ENCODE measurements at places on chromosomes 12 and 14.

DNA sequence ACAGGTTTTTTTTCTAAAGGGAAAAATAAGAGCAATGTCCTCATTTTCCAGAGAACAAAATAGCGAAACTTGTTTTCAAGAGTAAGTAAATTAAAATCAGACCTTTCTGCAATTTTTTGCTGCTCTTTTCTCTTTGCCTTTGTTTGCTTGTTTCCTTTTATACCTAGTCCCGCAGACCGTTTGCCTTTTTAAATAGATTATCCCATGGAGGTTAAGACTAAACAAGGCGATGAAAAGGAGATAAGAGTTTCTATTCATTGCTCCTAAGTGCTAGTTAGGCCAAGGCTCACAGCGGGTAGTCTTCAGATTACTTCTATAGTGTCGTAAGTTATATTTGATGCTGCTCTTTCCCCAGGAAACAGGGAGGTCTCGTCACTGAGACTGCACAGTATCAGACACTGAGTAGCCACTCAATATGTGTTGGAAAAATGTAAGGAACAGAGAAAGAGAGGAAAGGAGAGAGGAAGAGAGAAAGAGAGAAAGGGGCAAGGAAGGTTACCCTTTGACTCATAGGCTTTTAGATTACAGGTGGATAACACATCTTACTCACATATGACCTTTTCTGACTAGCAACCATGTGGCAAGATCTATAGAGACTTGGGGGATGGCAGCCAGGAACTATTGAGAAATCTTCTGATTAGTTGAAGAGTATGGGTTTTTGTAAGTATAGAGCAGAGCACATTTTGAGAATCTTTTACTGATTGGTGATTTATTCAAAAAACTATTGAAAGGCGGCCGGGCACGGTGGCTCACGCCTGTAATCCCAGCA lies 107.5 kb upstream of the PARP11 start:
- DNase-seq, result no peak

- peak; percentile 86 for DNase-seq
Measured at GRCh38 chr12:1171657-1172408, 180.8 kb downstream of the ERC1 start.

DNA sequence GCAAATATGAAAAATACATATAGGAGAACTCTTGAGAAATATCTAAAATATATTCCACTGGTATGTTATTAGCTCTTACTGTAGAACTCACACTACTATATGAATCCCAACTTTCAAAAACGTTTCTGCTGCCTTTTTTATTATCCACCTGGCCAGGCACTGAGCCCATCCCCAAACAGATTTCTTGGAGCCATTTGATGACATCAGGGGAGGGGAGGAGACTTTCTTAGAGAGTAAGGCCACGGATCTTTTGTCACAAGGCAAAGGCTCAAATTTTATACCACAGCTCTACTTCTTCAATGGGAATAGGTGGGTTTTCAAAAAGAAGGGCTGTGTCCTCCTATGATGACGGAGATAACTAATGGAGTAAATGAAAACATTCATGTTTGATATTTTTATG lies 83.0 kb downstream of the SLC25A21 start:
- no peak for DNase-seq

DNA sequence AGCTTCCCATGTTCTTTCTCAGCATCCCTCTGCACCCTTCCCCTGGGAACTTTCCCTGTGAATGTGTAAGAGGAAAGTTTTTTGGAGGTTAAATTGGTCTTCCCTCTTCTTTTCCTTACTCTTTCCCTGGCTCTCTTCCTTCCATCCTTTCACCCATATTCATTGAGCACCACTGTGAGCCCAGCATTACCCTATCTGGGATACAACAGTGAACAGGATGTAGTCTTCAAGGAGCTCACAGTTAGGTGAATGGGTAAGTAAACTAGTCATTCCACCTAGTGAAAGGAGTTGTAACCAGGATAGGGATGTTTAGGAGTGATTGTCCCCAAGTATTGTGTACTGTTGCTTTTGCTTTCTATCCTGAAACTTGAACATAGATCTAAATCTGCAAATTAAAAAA lies 123.8 kb downstream of the MYRFL start:
- no peak for DNase-seq

- DNase-seq, result no peak
Measured at GRCh38 chr14:96246539-96246847, 9.5 kb upstream of the BDKRB1 start.

- no peak for DNase-seq
Measured at GRCh38 chr14:64475585-64476273, 10.4 kb downstream of the AKAP5 start.

- DNase-seq, result no peak
Measured at GRCh38 chr12:96874211-96874610, 32.8 kb upstream of the NEDD1 start.

GRCh38 chr14:74579447-74580274 lies 32.4 kb downstream of the LTBP2 start:
- DNase-seq, result no peak

DNA sequence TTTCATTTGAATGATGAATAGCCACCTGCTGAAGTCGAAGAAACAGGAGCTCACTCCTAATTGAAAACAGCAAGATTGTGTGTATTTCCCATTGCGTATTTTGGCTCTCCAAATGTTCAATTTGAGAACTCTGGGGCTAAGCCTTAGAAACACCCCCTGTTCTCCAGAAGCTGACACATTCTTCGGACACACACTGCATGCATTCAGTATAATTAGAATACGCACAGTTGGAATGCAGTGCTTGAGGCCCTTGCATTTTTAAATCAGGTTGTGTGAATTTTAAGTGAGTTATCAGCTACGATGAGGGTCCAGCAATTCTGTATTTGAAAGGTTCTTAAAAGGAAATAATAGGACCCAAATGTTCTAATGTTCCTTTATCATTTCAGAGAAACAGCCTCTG lies 103.8 kb downstream of the PRKD1 start:
- DNase-seq, result no peak

- no peak for DNase-seq
Measured at GRCh38 chr12:51496895-51497294, 72.3 kb downstream of the SLC4A8 start.

GRCh38 chr14:53380867-53381225 lies 227.7 kb upstream of the DDHD1 start:
- no peak for DNase-seq
